ENCODE measurements at places on chromosomes 16 and 17. TPM values are rescaled to one million over a fixed set of nuclear protein-coding genes. Genes with fewer than 3 reads are reported as not detected.

DNA sequence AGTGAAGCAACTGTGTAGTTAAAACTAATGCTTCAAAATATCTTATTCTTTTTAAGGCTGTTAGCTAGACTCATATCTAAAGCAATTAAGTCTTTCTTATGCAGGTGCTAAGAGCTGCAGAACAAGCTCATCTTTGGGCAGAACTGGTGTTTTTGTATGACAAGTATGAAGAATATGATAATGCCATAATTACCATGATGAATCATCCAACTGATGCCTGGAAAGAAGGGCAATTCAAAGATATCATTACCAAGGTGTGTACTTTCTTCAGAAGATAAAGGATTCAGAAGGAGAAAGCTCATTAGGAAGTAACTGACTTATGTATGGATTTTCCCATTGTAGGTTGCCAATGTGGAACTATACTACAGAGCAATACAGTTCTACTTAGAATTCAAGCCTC lies 23.9 kb downstream of the PTRH2 start:
- no peak for DNase-seq
- peaks cover 67% of the 10 kb centered on the region for H3K36me3 ChIP-seq
- H3K27ac ChIP-seq = no peak overlapping the region
- no peak overlapping the region for H3K4me3 ChIP-seq
- peaks cover 5% of the 10 kb centered on the region for H3K4me1 ChIP-seq

- peaks cover 10% of the 10 kb centered on the region for H3K4me1 ChIP-seq
- H3K27ac ChIP-seq = no peak overlapping the region
- H3K27me3 ChIP-seq = peaks cover 4% of the 10 kb centered on the region
- H3K36me3 ChIP-seq = no peaks in the 10 kb centered on the region
- no peak for DNase-seq
- H3K4me3 ChIP-seq = no peak overlapping the region
Observed at GRCh38 chr16:24853830-24854229, 8.1 kb downstream of the SLC5A11 start.

GRCh38 chr16:15979801-15980200 lies 30.4 kb downstream of the ABCC1 start:
- DNase-seq = no peak
- peaks cover 90% of the 10 kb centered on the region for H3K36me3 ChIP-seq
- no peak overlapping the region for H3K27ac ChIP-seq
- no peak overlapping the region for H3K4me3 ChIP-seq
- H3K4me1 ChIP-seq = peaks cover 4% of the 10 kb centered on the region
- H3K27me3 ChIP-seq = no peaks in the 10 kb centered on the region

DNA sequence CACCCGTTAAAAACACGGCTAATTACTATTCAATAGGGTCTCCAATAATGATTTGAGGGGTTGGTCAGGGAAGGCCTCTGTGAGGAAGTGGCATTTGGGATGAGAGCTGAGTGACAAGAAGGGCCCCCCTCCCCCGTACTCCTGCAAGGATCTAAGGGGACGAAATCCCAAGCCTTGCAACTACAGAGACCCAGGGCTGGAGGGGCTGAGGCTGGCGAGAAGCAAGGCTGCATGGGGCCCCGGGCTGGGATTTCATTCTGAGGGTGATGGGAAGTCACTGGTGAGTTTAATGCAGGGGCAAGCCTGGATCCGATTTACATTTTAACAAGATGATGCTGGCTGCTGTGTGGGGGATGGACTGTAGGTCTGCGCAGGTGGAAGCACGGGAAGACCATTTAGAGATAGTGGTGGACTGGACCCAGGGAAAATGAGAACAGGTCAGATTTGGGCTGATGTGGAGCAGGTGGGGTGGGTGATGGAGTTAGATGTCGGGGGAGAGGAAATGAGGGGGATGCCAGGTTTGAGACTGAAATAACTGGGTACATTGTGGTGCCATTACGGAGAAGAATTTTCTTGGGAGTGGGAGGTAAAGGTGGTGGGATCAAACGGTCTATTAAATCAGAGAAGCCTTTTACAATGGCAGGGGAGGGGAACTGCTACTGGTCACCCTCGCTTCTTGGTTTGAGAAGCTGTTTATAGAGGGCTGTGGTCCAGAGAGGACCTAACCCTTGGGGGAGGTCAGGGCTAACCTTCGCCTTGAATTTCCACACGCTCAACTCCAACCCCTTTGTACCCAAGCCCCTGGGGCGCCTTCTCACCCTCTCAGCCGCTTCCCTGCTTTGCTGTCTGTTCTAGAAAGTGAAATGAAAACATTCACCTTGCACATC lies 932 bp upstream of the MYBBP1A start:
- H3K4me1 ChIP-seq = peaks cover 29% of the 10 kb centered on the region
- peak overlapping the region; percentile 84 for H3K27ac ChIP-seq
- peak overlapping the region; percentile 89 for H3K4me3 ChIP-seq
- H3K36me3 ChIP-seq = peaks cover 10% of the 10 kb centered on the region
- DNase-seq = no peak

- peaks cover 33% of the 10 kb centered on the region for H3K36me3 ChIP-seq
- peaks cover 14% of the 10 kb centered on the region for H3K4me1 ChIP-seq
- peak; percentile 31 for DNase-seq
- H3K4me3 ChIP-seq = no peak overlapping the region
- no peaks in the 10 kb centered on the region for H3K27me3 ChIP-seq
- H3K27ac ChIP-seq = no peak overlapping the region
Observed at GRCh38 chr17:2170023-2170422, 115.1 kb downstream of the HIC1 start.

DNA sequence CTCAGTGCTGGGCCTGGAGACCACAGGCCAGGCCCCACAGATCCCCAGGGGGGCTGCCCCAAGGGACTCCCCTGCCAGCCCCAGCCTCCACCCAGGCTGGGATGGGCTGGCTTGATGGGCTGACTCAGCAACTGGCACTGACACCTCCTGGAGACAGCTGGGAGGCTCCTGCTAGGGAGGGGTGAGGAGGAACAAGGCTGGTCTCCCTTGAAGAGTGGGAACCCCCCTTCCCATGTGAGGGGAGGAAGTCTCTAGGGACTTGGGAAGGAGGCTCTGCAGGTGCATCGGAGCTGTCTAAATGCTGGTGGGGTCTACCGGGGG lies 10.4 kb downstream of the NHERF1 start:
- peaks cover 21% of the 10 kb centered on the region for H3K36me3 ChIP-seq
- no peak for DNase-seq
- H3K4me3 ChIP-seq = peak overlapping the region; percentile 71
- peak overlapping the region; percentile 80 for H3K27ac ChIP-seq

GRCh38 chr17:8806926-8807550 lies 7.9 kb upstream of the MFSD6L start:
- H3K36me3 ChIP-seq = peaks cover 28% of the 10 kb centered on the region
- H3K27ac ChIP-seq = no peak overlapping the region
- H3K4me1 ChIP-seq = no peaks in the 10 kb centered on the region
- H3K27me3 ChIP-seq = peaks cover 3% of the 10 kb centered on the region
- H3K4me3 ChIP-seq = no peak overlapping the region
- no peak for DNase-seq

GRCh38 chr17:20774472-20775135 lies 195.1 kb downstream of the CDRT15L2 start:
- no peak overlapping the region for H3K4me3 ChIP-seq
- DNase-seq = no peak
- H3K4me1 ChIP-seq = no peaks in the 10 kb centered on the region
- no peaks in the 10 kb centered on the region for H3K36me3 ChIP-seq
- H3K27me3 ChIP-seq = peaks cover 7% of the 10 kb centered on the region

DNA sequence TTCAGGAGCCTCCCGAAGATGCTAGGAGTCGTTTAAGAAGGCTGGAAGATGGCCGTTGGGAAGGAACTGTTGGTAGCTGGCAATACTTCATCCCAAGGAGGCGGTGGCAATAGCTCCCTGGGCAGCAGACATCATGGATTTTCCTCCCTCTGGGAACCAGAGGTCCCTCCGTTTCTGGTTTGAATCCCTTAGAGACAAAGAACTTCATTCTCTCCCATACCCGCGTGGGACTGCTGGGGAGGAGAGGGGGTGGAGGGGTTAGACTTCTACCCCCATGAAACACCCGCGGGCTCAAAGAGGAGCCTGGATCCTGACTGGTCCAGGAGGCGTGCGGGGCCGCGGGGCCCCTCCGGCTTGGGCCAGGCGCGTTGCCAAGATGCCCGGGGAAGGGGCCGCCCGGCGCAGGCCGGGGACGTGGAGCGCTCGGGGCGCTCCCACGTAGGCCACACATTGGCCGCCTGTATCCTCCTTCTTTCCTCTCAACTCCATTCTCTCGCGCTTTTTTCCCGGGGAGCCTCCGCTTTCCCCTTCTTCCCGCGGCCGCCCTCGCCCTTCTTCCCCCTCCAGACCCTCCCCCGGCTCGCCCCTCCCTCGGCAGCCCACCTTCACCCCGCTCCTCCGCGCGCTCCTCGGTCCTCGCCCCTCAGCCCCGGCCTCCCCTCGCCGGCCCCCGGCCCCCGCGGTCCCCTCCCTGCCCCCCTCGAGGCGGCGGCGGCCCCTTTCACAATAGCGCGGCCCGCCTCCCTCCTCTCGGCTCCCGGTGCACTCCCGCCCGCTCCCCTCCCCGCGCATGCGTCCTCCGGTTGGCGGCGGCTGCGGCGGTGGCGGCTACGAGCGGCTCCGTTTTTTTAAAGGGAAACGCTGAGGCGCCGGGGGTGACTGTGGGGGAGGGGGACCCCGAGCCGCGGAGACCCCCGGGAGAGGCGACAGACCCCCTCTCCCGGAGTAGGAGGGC lies at the start of gene MSL1:
Gene MSL1, plus strand, starts transcription at position 791 of the 955 bp plus-strand sequence. CDS start 642 bp downstream, outside the sequence.
- H3K36me3 ChIP-seq = peaks cover 20% of the 10 kb centered on the region
- H3K27me3 ChIP-seq = no peaks in the 10 kb centered on the region
- H3K4me3 ChIP-seq = peak within 1 kb of the TSS; percentile 98
- DNase-seq = peak; percentile 84

DNA sequence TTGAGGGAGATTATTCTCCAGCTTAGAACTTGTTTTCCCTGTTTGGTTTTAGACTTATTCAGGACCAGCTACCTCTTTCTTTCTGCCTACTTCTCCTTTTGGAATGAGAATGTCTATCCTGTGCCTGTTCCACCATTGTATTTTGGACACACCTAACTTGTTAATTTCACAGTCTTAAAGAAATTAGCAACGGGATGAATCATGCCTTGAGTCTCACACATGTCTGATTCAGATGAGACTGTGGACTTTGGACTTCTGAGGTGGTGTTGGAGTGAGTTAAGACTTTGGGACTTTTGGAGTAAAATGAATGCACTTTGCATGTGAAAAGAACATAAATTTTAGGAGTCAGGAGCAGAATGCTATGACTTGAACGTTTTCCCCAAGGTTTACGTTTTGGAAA lies 581.4 kb downstream of the CDH11 start:
- H3K4me1 ChIP-seq = no peaks in the 10 kb centered on the region
- no peak overlapping the region for H3K27ac ChIP-seq
- no peaks in the 10 kb centered on the region for H3K27me3 ChIP-seq
- H3K4me3 ChIP-seq = no peak overlapping the region
- no peaks in the 10 kb centered on the region for H3K36me3 ChIP-seq

- H3K4me3 ChIP-seq = no peak overlapping the region
- no peaks in the 10 kb centered on the region for H3K4me1 ChIP-seq
- no peaks in the 10 kb centered on the region for H3K27me3 ChIP-seq
- DNase-seq = no peak
Observed at GRCh38 chr16:75942936-75943335, 216.6 kb upstream of the CPHXL start.

DNA sequence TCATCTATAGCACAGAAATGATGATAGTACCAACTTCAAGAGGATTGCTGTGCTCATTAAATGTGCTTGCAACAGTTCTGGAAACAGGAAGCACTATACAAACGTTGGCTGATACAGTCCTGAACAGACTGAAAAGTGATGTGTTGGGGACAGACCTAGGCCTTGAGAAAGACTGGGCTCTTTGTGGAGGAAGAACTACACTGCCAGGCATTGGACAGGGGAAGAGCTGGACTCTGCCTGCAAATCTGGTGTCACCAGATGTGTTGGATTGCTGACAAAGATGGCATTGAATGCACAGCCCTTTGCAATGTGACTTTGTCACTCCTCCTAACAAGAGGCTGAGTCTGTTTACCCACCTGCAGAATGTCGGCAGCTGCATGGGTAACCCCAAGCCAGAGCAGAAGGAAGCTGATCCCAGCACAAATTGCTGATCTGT lies 12.4 kb upstream of the ST6GALNAC2 start:
- peaks cover 4% of the 10 kb centered on the region for H3K36me3 ChIP-seq
- H3K27ac ChIP-seq = no peak overlapping the region
- peaks cover 19% of the 10 kb centered on the region for H3K4me1 ChIP-seq
- H3K4me3 ChIP-seq = no peak overlapping the region

DNA sequence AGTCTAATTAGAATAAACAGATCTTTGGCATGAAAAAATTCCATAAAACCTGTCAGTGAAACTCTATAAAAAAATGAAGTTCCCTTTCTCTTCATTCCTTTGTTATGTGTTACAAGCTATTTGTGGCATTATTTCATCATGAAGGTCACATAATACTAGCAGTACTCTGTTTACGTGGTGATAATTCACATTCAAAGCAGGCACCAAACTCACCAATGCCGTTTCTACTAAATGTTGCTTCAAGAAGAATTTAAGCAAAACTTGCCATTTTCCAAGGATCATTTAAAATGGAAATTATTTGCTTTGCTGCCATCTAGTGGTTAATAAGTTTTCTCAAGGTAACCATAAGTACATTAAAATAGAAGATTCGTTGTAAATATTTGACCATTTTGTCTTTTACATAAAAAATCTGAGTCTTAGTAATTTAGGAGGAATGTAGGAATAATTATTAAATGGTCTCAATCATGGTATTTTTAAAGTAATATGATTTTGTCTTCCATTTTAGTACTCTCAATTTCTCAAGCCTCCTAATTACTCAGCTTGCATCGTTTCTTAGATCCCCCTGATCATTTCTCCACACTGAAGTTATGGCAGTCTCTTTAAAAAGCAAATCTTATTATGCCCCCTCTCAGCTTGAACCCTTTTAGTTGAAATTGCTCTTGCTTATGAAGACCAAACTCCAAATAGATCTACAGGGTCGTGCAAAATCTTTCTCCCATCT lies 80.8 kb downstream of the OMG start:
- DNase-seq = no peak
- no peaks in the 10 kb centered on the region for H3K4me1 ChIP-seq
- no peaks in the 10 kb centered on the region for H3K36me3 ChIP-seq
- H3K4me3 ChIP-seq = no peak overlapping the region
- no peak overlapping the region for H3K27ac ChIP-seq

- H3K27ac ChIP-seq = no peak overlapping the region
- peaks cover 4% of the 10 kb centered on the region for H3K4me1 ChIP-seq
- DNase-seq = no peak
- no peaks in the 10 kb centered on the region for H3K36me3 ChIP-seq
- peaks cover 14% of the 10 kb centered on the region for H3K27me3 ChIP-seq
- no peak overlapping the region for H3K4me3 ChIP-seq
Observed at GRCh38 chr17:28518132-28518531, 12.0 kb downstream of the FOXN1 start.

- no peak overlapping the region for H3K4me3 ChIP-seq
- H3K4me1 ChIP-seq = peaks cover 30% of the 10 kb centered on the region
- DNase-seq = no peak
- no peaks in the 10 kb centered on the region for H3K27me3 ChIP-seq
- no peak overlapping the region for H3K27ac ChIP-seq
Observed at GRCh38 chr16:88481851-88482250, 28.8 kb downstream of the ZFPM1 start.

The PRR35 gene
- total RNA-seq = not detected

The BFAR gene
- 68.3 TPM for total RNA-seq

The KRTAP4-8 gene
- not detected for total RNA-seq

The ZFP90 gene
- 37.8 TPM for total RNA-seq

The NUPR1 gene
- total RNA-seq = not detected

The CA7 gene
- total RNA-seq = not detected

The CIITA gene
- total RNA-seq = 21.5 TPM

The MYH8 gene
- total RNA-seq = not detected
